ENCODE measurements at places on chromosomes 16 and 17.

DNA sequence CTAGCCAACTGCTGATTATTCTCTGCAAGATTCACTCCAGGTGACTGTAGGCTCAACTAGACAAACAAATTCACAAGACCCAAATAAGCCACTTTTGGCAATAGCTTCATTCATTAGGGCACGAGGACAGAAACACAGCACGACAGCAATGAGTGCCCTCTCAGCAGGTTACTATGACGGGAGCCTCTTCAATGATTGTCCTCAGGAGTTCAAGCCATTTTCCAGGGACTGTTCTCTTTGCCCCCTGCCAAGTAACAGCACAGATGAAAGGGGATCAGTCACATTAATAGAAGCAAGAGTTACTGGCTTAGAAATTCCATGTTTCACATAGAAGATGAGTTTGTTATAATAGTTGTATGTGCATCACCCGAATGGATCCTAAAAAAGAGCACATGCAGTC, 712.2 kb downstream of the CDH8 start:
- DNase-seq: no peak

DNA sequence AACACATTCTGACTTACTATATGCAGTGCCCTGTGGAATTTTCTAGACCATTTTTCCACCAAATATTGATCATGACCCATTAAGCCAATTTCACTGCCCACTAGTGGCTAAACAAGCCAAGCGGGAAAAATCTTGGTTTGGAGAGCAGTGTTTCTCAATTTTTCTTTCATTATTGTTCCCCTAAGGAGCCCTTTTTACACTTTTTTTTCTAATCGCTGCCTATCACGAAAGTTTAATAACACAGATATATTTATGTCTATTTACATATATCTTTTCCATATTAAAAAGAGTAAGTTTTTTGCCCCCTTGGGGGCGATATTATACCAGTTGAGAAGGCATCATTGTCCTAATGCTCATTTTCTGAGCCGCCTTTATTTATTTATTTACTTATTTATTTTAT, 10.8 kb upstream of the TLCD3B start:
- no peak for DNase-seq

- no peak for DNase-seq
Observed at GRCh38 chr17:52678211-52678610, 519.7 kb upstream of the CA10 start.

DNA sequence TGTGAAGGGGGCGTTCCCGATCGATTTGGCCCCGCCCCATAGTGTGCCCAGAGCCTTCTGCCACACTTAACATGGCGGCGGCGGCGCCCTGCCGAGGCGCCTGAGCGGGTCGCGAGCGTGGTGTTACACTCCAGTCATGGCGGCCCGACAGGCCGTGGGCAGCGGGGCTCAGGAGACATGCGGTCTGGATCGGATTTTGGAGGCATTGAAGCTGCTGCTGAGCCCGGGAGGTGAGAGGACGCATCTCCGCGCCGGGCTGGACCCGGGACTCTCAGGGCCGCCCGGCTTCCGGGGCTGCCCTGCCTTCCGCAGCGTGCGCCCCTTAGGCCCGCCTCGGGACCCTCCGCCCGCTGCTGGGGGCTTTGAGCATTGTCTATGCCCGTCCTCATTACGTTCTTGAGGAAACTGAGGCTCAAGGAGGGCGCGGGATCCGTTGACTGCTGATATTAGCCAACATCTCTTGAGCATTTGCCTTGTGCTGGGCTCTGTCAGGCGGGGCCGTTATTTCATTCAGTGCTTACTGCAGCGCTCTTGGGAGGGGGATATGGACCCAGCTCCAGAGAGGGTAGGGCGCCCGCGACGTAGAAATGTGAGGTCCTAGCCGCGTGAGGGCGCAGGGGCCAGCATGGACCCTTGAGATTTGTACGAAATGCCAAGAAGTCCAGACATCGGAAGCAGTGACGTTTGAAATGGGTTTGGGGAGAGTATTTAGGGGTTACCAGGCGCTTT, at the start of gene TANGO6:
Gene TANGO6 (plus strand): TSS at position 50 of the 729 bp plus-strand sequence. CDS start 87 bp downstream, at position 137.
- peak; percentile 90 for DNase-seq

DNA sequence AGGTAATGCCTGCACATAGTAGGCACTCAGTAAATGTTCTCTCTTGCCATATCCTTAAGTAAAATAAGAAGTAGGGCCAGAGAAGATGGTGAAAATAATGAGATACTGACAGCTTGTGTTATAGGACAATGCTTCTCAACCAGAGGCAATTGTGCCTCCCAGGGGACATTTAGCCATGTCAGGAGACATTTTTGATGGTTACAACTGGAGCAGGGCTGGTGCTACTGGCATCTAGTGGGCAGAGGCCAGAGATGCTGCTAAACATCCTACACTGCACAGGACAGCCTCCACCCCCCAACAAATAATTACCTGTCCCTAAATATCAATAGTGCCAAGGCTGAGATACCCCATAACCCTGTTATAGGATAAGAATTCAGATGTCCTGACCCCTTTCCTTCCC, 1.7 kb downstream of the RAD51D start:
- no peak for DNase-seq

DNA sequence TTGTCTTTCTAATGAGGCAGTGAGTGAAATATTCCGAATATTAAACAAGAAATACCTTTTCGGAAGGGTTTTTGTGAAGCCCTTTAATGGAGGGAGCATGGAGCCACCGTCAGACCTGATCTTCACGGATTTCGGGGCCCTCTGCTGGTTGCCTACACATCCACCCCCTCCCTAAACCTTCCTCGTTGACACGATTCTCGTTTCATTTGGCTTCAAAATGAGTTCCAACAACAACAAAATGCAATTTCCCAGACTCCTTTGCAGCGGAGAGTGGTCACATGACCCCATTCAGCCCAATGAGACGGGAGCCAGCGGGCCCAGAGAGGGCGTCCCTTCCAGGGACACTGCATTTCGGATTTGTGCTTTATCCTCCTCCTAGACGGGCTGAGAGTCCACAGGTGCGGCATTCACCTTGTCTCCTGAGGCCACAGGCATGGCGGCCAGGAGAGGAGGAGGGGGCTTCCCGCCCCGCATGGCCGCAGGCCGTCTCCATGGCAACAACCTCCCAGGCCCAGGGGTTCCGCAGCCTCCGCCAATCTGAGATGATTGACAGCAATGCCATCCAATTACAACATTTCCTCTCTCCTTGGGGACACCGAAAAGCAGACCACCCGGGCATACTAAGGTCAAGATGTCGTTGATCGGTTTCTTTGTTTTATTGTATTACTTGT, 259.8 kb downstream of the C16orf95 start:
- DNase-seq: no peak

DNA sequence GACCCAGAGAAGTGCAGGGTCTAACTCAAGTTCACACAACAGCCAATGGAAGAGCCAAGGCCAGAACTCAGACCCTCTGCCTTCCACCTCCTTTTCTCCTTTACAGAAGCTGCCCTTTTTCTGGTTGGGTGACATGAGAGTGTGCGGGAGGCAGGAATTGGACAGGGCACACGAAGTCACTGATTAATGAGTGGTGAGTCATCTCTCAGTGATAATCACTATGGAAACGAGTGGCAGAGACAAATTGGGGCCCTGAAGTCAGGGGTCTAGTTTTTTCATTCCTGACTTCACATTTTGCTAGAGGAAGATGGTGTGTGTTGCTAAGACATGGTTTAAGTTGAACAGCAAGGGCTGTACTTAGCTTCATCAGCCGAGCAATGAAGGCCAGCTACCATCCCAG, 312.7 kb upstream of the CCL2 start:
- no peak for DNase-seq

GRCh38 chr16:66357523-66357928, 9.0 kb upstream of the CDH5 start:
- no peak for DNase-seq

- no peak for DNase-seq
Observed at GRCh38 chr17:50027172-50027880, 28.6 kb upstream of the ITGA3 start.
